Lung (tissue), 17 donors: ENCODE measurements at places on chromosomes 1 and 21. TPM values are rescaled to one million over a fixed set of nuclear protein-coding genes. Genes with fewer than 3 reads are reported as not detected.

Gene CELA3A
- polyA plus RNA-seq, result 0.26 TPM

Gene NFASC
- polyA plus RNA-seq, result 2.8 TPM

Gene MORN1
- polyA plus RNA-seq, result 7.2 TPM

Gene CSF3R
- polyA plus RNA-seq, result 705 TPM

Gene OR2L2
- not detected for polyA plus RNA-seq

Gene TEKT2
- polyA plus RNA-seq, result 11.6 TPM

Gene SLAMF9
- polyA plus RNA-seq, result 0.38 TPM

Gene CYP4A22
- 0.16 TPM for polyA plus RNA-seq

Gene KRTAP19-1
- not detected for polyA plus RNA-seq

Gene XCL2
- 0.68 TPM for polyA plus RNA-seq

Gene C1orf94
- not detected for polyA plus RNA-seq

Gene PAQR6
- 2.6 TPM for polyA plus RNA-seq

Gene SLC5A9
- polyA plus RNA-seq, result 2.4 TPM

Gene TSSK3
- polyA plus RNA-seq, result 1.0 TPM

Gene LHX8
- not detected for polyA plus RNA-seq

Gene LCE3D
- not detected for polyA plus RNA-seq

Gene ERG
- polyA plus RNA-seq, result 8.6 TPM

Gene LINGO4
- polyA plus RNA-seq, result 0.12 TPM

Gene MGST3
- polyA plus RNA-seq, result 351 TPM

Gene KAZN
- polyA plus RNA-seq, result 9.5 TPM

Gene KRTAP19-3
- not detected for polyA plus RNA-seq
